Caco-2 (cell line): ENCODE measurements at places on chromosomes 1 and 21. TPM values are rescaled to one million over a fixed set of nuclear protein-coding genes. Genes with fewer than 3 reads are reported as not detected.

THEM5 gene
- not detected in 2 replicates for total RNA-seq

TMPRSS3 gene
- total RNA-seq = not detected in 2 replicates

CLDN17 gene
- total RNA-seq = not detected in 2 replicates

C1orf53 gene
- total RNA-seq = 9.4 and 9.9 TPM in 2 replicates

C1orf116 gene
- total RNA-seq = 8.7 and 10.4 TPM in 2 replicates

LCA5L gene
- total RNA-seq = 0.44 and 0.61 TPM in 2 replicates

MROH9 gene
- total RNA-seq = not detected in 2 replicates

INSRR gene
- total RNA-seq = not detected in 2 replicates
